T47D (cell line): ENCODE measurements at places on chromosomes 6 and 20.
A peak's percentile ranks its signal among the peaks of the same experiment; 100 is the strongest.

GRCh38 chr6:69816569-69816968, 19.8 kb upstream of the LMBRD1 start:
- no peak for DNase-seq

DNA sequence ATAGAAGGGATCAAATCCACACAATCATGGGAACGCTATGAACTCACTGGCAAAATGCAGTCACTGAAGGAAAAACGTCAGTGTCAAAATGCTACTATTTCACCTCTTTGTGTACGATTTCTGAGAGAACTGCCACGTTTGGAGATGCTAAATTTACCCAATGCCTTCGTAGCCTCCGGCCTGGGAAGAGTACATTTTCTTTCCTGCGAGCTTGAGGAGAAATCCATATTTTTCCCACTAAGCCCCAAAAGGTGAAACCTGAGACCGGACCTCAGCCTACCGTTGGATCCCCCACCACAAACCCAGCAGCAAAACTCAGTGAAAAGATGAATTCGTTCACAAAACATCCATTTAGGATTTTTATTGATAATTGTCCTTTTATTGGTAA, 131.7 kb downstream of the GPX5 start:
- no peak for DNase-seq

GRCh38 chr20:19765913-19766312, 7.9 kb downstream of the RIN2 start:
- DNase-seq = no peak

GRCh38 chr6:37190159-37190535, 20.2 kb downstream of the PIM1 start:
- DNase-seq = no peak

- DNase-seq = no peak
These were observed 19.4 kb upstream of the KCNK16 start for GRCh38 chr6:39341937-39342336.

- DNase-seq = no peak
These were observed 86.6 kb downstream of the JARID2 start for GRCh38 chr6:15332446-15332845.

- DNase-seq = no peak
These were observed 11.8 kb upstream of the FOXF2 start for GRCh38 chr6:1377526-1377925.

DNA sequence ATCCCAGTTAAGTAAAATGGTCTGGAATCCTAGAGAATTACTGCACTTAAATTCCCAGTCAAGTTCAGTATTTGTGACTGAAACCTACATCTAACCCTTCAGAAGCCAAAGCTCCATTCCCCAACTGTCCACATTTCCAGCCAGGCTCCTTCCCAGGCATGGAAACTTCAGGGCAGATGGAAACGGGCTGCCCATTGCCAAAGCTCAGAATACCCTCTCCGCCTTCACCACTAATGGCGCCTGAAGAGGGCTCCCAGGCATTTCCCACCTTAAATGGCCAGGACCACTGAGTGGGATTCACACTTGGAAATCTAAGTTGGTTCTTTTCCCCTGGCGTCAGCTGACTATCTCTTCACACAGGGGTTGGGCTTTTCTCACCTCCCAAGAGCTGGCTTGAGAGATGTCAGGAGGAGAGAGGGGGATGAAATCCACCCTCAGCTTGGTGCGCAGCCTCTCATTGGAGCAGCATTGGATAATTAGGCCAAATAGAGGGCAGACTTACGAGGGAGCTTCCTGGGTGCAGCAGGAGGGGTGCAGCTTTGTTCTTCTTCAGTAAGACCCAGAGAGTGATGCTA, 82.9 kb downstream of the ANKRD60 start:
- DNase-seq = no peak

- DNase-seq = no peak
These were observed 245.3 kb downstream of the FARS2 start for GRCh38 chr6:5506597-5506996.

GRCh38 chr6:20402092-20402341, 338 bp downstream of the E2F3 start:
- DNase-seq = no peak

- no peak for DNase-seq
These were observed 3.9 kb downstream of the SYTL3 start for GRCh38 chr6:158653577-158654354.

- DNase-seq = no peak
These were observed 125.7 kb downstream of the TCP11 start for GRCh38 chr6:35015476-35015875.

- no peak for DNase-seq
These were observed 89.1 kb downstream of the PREX1 start for GRCh38 chr20:48738399-48739304.

DNA sequence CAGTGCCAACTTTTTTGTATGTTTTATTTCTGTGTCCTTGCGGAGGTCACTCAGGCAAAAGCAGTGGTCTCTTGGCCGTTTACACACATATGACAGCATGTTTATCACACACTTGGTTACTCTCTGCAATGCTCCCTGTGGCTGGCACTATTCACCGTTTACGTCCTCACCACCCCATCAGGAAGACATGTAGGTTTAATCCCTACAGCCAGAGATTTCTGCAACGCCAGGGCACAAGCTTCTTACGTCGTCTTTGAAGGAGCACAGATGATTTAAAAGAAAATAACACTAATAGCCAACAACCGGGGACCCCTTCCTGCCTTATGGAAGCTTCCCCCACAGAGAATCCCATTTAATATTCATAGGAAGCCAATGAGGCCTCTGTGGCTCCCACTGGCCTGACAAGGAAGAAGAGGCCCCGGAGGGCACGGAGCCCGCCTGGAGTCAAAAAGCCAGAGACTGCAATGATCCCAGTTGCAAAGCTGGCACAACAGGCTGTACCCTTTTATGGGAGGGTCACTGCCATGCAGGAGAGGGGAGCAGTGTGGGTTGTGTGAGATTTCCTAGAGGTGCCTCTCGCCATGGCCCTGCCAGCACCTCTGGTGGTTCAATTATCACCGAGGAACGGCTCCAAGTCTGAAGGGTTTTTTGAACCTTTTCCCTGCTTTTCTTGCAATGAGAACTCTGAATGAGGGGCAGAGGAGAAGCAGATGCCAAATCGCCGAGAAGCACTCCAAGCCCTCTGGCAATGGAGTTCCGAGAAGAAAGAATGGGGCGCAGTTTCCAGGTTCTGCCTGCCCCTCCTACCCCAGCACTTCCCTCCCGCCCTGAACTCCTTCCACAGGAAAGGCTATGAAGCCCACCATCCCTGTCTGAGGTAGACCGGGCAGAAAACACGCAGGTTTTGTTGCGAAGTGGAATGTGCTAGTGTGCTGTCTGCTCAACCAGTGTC, 96.2 kb downstream of the THBS2 start:
- DNase-seq = no peak

DNA sequence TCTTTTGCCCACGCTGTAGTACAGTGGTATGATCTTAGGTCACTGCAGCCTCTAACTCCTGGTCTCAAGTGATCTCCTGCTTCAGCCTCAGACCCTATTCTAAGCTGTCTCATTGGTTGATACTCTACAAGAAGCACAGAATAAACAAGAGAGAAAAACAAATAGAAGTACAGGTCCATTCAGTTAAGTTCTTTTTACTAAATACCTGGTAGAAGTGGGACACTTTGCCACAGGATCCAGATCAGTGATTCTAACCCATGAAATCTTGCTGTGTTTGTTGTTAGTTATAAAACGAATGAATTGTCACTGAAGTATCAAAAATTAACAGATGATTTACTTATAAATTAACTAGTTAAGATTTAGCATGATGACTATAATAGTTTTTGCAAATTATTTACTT, 76.7 kb downstream of the SCAND1 start:
- DNase-seq = no peak

DNA sequence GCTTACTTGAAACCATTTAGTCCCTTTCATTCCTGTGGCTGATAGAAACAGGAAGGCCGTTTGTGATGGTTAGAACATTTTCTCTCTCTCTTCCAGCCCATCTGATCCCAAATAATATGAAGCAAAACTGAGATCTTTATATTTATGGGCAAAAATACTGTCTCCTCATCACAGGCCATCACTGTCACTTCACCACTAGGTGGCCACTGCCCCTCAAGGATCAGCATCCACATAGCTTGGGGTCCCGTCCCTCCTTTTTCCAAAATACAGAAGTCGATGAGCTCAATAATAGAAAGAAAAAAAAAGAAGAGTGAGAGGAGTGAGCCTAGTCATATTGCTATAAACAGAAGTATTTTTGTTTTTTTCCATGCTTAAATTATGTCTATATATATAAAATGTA, 46.4 kb upstream of the LAMP5 start:
- no peak for DNase-seq

GRCh38 chr6:110656492-110656891, 158.8 kb downstream of the CDK19 start:
- no peak for DNase-seq

GRCh38 chr6:150857062-150857944, 8.2 kb upstream of the MTHFD1L start:
- DNase-seq = peak; percentile 26

GRCh38 chr20:38217791-38218565, 42.6 kb downstream of the KIAA1755 start:
- DNase-seq = no peak
